ENCODE measurements at places on chromosomes 5 and 9.

DNA sequence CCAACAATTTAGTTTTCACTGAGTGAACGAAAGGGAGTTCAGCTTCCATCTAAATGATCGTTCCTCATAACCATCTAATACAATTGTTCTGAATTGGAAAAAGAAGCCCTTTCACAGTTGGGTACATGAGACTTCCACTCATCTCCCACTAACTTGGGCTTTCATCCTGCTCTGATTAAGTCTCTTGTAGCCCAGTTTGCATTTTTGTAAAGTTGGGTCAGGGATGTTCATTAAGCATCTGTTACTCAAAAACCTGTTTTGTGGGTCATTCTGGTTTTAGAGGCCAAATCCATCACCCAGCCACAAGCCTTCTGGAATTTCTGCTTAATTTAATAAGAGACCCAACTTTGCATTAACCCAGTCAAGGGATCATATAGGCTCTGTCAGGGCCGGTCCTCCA lies 385.3 kb downstream of the BNC2 start:
- no peak for DNase-seq

DNA sequence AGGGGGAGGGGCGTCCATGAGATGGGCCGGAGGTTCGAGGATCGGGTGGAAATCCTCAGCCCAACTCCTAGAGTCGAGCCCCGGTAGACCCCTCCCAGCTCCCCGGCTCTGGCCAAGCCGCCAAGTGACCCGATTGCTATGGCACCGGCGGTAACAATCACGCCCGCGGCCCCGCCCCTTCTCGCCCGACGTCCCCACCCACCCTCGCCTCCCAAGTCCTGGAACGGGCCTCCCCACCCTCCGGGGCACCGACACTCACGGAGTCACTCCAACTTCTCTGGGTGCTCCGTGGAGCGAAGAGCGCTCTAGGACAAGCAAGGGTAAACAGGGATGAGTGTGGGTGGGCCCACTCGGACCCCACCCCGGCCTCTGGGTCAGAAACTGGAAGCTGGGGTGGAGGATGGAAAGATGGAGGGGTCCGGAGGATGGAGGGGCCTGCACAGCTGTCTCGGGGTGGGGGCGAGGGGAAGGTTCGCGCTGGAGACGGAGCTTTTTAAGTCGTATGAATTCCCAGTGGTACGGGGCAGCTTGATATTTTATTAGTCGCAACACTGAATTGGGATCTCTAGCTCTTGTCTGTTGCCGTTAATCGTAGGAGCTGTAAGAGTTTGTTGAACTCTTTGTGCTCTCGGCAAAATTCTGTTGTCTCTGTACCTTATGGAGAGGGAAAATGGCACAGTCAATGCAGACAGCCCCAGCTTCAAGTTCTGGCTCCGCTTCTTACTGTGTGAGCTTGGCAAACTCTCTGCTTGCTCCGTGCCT lies at the start of gene SPACA9:
Gene SPACA9, plus strand, starts transcription at position 204 of the 762 bp plus-strand sequence. CDS start 5,050 bp downstream, outside the sequence.
- DNase-seq = peak; percentile 55

GRCh38 chr9:38437193-38437823 lies 13.1 kb upstream of the IGFBPL1 start:
- no peak for DNase-seq

DNA sequence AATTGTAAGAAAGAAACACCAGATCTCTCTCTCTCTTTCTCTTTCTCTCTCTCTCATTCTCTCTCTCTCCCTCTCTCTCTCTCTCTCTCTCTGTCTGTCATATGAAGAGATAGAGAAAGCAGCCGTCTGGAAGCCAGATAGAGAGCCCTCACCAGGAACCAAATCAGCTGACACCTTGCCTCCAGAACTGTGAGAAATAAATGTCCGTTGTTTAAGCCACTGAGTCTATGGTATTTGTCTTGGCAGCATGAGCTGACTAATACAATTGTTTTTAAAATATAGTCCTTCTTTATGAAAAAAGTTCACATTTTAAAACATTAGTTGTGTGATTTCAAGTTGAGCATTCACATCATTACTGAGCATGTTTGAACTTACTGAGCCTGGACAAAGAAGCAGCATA lies 275.6 kb downstream of the CETN3 start:
- DNase-seq = no peak

DNA sequence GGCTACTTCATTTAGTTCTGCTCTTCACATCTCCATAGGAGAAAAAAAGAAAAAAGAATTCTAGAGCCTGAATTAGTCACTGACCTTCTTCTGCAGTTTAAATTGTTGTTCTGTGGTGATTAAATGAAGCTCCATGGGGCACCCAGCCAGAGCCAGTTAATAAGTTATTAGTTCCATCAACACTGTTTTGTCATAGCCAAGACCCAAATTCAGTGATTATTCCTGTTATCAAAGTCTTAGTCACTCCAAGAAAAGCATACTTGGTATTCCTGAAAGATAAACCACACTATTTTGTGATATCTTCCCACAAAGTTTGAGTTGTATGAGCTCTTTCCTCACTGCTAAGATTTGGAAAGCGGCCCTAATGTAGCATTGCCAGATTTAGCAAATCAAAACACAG lies 134.8 kb upstream of the RGMB start:
- no peak for DNase-seq

GRCh38 chr5:90558344-90559192 lies at the start of gene ADGRV1:
Gene ADGRV1 (plus strand): TSS chr5:90558797. CDS start chr5:90558896, 99 bp downstream.
- no peak for DNase-seq

- DNase-seq = no peak
Measured at GRCh38 chr9:35726931-35727330, 5.1 kb downstream of the TLN1 start.

- peak; percentile 50 for DNase-seq
Measured at GRCh38 chr5:7728076-7728475, 122.9 kb downstream of the CFAP90 start.

GRCh38 chr5:160039810-160040470 lies 31.0 kb downstream of the TTC1 start:
- DNase-seq = no peak
